ENCODE measurements at places on chromosomes 11 and 22. TPM values are rescaled to one million over a fixed set of nuclear protein-coding genes. Genes with fewer than 3 reads are reported as not detected.

The BDNF gene
- total RNA-seq: 1.0 TPM

The TRIM49 gene
- total RNA-seq: not detected

The NRIP3 gene
- 1.0 TPM for total RNA-seq

The MMP26 gene
- not detected for total RNA-seq

The ABTB2 gene
- 6.3 TPM for total RNA-seq

The POTEH gene
- not detected for total RNA-seq

The CRYBB3 gene
- not detected for total RNA-seq

The LGALS12 gene
- total RNA-seq: 9.9 TPM

The HMOX1 gene
- total RNA-seq: 14.6 TPM

The MS4A15 gene
- total RNA-seq: not detected

The RAC2 gene
- total RNA-seq: 0.52 TPM

Data from skeletal muscle tissue (tissue), 5 donors.